ENCODE measurements at places on chromosomes 2 and 18.

GRCh38 chr2:240997856-240998705 is at the start of gene SNED1:
Gene SNED1, plus strand, starts transcription at chr2:240998618. Its CDS starts 220 bp downstream, at chr2:240998838.
- DNase-seq, result peak; percentile 19

GRCh38 chr18:69586537-69586936 is 185.8 kb downstream of the DOK6 start:
- no peak for DNase-seq

DNA sequence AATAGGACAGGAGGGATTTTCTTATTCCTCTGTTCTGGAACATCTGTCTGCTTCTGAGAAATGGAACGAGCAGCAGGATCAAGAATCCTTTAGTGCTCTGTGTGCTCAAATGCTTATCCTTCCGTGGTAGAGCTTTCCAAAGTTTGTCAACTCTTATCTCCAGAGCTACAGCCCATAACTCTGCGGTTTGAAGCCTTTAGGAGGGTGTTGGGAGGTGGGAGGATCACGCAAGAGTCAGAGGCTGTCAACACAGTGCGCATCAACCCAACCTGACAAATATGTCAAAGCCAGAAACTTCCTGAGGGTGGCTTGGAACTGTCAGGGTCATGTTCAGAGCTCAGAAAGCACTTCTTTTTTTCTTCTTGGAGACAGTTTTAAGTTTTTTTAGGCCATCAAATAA is 95.9 kb downstream of the CRIM1 start:
- DNase-seq, result no peak

GRCh38 chr2:174342686-174343342 is 8.1 kb downstream of the SP9 start:
- no peak for DNase-seq

GRCh38 chr18:28153485-28154065 is 23.4 kb downstream of the CDH2 start:
- DNase-seq, result no peak

DNA sequence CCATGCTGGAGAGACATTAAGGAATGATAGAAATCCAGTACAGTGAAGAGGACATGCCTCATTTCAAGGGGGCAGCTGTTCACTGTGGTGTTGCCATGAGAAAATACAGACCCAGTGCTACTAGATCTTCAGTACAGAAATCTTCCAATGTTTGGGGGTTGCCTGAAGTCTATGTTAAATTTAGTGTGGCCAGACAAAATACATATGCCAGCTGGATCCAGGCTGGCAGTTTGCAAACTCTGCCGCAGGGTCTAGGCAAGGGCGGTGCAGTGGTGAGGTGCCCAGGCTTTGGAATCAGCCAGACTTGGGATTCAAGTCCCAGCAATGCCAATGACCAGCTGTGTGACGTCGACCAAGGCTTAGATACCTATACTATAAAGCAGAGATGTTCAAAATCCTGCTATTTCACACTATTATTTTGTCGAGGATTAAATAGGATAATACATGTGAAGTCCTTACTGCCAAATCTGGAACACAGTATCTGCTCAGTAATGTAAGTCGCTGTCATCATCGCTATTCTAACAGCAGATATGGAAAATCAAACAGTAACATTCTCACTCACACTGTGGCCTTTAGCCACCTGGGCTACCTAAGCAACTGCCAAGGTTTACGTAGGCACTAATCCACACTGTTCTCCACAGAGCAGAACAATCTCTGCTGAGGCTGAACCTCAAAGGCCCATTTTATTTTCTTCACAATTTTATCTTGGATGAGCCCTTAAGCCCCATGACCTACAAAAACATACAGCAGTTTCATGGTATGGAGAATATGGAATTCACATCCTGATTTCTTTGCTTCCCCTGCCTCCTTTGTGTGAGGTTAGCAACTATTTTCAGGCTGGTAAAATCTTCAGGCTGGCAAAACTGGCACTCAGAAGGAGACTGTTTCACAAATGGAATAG is 5.9 kb upstream of the TMSB10 start:
- no peak for DNase-seq

DNA sequence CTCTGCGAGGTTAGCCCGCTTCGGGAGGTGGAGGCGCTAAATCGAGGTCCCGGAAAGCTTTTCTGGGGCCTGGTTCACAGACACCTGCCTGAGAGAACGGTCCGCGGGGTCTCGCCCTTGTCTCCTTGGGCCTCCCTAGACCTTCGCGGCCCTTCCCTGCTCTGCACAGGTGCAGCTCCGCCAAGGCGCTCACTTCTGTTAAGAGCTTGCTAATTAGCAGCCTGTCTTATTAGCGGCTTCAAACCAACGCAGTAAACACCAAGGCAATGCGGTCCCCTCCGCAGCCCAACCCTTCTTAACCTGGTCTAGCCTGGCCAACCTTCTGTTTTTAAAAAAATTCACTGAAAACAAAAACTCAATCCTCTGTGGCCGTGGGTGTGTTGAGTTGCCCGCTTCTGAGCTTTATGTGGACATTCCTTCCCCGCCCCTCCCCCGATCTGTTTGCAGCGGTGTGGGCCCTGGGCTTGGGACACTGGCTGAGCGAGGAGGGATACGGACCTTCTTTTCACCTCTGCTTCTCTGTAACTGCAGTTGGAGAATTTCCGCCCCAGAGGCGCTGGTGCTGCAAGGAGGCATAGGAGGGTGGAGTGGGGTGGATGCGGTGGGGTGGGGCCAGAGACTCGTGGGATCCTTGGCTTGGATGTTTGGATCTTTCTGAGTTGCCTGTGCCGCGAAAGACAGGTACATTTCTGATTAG is 3.4 kb upstream of the HOXD4 start:
- no peak for DNase-seq

- DNase-seq, result no peak
Observed at GRCh38 chr2:3456125-3456524, 63.2 kb downstream of the ADI1 start.

DNA sequence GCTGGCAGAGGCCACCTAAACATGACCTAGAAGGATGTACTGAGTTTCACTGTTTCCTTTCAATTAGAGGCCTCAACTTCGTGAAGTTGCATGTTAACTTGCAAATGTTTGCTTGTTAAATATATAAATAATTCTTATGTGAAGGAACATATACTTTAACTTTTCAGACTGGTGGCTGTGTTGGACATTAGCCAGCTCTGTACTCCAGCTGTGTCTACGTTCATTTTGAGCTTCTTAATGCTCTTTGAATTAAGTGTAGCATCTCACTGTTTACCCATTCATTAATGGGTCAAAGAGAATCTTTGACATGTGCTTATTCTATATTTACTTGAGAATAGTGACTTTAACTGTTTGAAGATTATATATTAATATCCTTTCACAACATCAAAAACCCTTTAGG is 823.2 kb upstream of the ID2 start:
- DNase-seq, result no peak

GRCh38 chr2:207490441-207490840 is 39.3 kb upstream of the CREB1 start:
- no peak for DNase-seq

DNA sequence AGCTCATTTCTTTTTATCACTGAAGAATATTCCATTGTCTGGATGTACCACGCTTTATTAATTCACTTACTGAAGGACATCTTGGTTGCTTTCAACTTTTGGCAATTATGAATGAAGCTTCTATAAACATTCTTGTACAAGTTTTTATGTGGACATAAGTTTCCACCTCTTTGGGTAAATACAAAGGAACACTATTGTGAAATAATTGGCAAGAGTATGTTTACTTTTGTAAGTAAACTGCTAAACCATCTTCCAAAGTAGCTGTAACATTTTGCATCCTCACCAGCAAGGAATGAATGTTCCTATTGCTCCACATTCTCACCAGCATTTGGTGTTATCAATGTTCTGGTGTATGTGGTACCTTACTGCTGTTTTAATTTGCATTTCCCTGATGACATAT is 15.8 kb upstream of the VWC2L start:
- no peak for DNase-seq
